Non-pigmented ciliary epithelial cell (primary cell): ENCODE measurements at places on chromosomes 5 and 9.

DNA sequence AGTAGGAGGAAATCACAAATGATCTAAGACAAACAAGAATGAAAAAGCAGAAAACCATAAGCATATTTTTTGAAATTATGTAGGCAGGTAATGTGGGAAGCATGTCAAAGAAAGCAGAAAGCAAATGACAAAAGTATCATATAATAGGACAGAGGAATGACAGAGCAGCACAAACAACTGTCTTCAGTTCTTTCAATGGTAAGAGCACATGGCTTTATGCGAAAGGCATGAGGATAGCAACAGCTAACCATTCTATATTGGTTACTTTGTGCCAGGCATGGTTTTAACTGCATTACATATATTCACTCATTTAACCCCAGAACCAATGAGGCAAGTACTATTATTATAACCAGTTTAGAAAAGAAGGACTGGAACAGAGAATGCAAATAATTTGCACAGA, 137.4 kb downstream of the FBXL7 start:
- no peak for DNase-seq

DNA sequence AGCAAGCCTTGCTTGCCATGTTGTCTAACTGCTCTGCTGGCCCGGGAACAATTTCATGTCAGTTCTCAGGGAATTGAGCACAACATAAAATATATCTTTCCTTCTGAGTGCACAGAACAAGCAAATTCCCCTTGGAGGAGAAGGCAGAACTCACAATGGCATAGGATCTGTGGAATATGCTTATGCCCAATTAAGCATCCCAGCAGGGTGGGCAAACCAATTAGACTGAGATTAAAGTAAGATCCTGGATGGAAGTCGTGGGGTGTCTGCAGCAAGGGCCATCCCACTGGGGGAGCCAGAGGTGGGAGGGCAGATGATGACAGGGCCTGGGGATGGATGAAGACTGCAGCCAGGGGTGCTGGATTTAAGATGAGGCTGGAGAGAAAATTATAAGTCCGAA, 114.1 kb downstream of the BRINP1 start:
- no peak for DNase-seq

GRCh38 chr5:71703941-71704340, 15.1 kb upstream of the CARTPT start:
- DNase-seq = no peak

GRCh38 chr9:106738109-106738508, 124.9 kb upstream of the ZNF462 start:
- no peak for DNase-seq

GRCh38 chr9:8668751-8669150, 869.2 kb upstream of the DMAC1 start:
- DNase-seq = no peak

DNA sequence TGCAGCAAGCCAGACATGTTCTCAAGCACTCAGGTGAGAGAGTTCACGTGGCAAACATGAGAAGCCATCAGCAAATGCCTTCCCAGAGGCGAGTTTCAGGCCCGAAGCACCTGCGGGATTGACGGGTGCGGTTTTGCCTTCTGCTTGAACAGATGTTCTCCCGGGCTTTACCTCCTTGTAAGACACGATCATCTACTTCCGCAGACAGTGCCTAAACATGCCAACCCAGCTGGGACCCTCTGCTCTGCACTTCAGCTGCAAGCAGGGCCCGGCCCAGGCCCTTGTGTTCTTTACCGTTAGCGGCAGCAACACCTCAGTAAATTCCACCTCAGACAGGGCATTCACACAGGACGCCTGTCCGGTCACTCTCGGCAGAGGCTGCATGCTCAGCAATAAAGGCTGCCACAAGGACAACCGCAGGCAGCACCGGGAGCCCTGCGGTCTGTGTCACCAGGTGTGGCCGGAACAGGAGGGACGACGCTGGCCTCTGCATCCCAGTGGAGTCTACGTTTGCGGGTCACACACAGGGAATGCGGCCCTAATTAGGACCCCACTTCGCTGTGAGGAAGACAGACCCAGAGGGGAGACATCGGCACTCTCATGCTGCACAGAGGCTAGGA, 139.6 kb downstream of the ROR2 start:
- no peak for DNase-seq

GRCh38 chr5:43017428-43017815, 22.7 kb downstream of the ANXA2R start:
- no peak for DNase-seq

DNA sequence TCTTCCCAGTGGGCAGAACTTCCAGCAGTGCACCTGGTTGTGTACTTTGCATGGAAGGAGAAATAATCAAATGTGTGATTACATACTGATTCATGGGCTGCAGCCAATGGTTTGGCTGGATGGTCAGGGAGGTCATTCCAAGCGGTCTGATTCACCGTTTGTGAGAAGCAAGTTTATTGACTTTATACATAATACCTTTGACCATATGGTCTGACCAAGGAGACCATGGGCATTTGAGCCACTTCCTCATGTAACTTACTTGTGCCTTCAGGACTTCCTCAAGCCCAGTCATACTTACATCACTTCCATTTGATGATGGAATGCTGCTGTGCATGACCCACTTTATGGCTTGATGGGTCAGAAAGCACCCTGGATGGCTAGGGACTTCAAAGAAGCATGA, 41.1 kb downstream of the DAP start:
- peak; percentile 75 for DNase-seq

GRCh38 chr5:39759701-39760100, 334.9 kb upstream of the DAB2 start:
- no peak for DNase-seq

DNA sequence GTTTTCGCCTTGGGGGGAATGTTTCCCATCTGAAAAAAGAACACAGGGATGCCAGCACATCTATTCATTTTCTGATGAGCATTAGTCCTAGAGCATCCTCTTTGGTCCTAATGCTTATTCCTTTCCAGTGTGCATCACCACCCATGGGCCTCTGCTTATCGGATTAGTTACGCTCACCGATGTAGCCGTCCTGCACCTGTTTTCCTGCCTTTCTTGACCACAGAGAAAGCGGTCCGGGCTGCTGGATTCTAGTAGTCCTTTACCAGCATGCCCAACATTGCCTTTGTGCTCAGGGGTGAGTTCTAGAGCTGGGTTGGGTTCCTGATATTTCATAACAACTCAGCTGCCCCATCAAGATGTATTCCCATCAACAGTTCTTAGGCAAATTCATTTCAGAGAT, 2084.5 kb upstream of the C9orf72 start:
- DNase-seq = no peak

GRCh38 chr9:132584601-132585560, 2.5 kb downstream of the BARHL1 start:
- no peak for DNase-seq

DNA sequence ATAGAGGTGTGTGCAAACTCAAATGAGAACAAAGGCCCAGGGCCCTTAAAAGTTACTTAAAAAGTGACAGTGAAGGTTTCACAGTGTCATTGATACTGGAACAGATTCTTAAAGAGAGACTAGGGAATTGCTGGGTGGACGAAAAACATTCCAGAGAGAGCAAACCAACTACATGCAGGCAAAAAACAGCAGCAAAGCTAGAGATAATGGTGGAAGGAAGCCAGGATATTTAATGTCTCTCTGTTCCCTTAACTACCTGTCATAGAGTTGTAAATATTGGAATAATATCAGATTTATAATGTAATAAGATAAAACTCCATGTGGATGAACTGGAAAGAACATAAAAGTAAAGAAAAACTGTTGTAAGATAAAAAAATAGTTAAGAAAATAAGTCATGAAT, 508.6 kb downstream of the TAF11L14 start:
- no peak for DNase-seq

- DNase-seq = no peak
These were observed 16.4 kb downstream of the MAN2A1 start for GRCh38 chr5:109706095-109706494.

GRCh38 chr9:128148509-128149000, 698 bp upstream of the LCN2 start:
- no peak for DNase-seq

- DNase-seq = no peak
These were observed 11.0 kb downstream of the DBH start for GRCh38 chr9:133647148-133647547.

DNA sequence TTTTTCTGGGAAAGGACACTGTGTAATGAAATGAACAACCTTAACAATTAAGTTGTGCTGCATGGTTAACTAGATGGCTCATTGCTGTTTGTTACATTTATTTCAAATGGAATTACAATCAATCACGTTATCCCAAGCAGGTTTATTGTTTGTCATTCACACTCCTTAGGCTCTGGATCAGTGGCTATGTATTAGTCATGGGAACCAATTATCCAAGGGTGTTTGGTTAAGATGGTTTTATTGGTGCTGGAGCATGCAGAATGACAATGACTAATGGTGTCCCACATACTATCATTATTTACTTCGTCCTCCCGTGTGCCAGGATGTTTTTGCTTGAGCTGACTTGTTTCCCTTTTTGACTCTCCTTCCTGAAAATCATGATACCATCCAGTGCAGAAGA, 10.6 kb upstream of the TRPC7 start:
- no peak for DNase-seq

DNA sequence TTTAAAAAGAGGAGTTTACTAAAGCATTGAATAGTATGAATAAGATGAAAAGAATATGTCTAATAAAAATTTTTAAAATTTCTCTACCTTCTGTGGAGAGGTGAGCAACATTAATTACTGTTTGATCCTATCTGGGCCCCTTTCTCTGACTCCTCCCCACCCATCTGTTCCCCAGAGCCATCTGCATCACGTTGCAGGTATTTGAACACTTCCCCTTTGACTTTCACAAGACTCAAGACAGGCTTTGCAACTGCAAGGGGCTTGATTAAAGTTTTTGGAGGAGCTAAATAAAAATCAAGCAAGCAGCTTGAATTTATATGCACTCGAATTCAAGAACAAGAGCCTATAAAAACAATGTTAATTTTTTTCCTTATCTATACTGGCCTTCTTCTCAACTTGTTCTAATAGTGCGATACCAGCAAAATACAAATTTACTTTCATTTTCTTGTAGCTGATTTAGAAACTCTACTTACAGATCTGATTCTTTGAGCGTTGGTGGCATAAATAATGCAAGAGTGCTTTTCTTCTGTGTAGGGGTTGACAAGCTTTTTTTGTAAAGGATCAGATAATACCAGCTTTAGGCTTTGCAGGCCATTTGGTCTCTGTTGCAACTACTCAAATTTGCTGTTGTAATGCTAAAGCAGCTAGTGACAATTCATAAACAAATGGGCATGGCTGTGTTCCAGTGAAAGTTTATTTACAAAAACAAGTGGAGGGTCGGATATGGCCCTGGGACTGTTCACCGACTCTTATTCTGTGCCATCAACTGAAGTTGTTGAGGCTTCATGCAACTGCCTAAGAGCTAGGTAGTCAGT, 21.2 kb downstream of the TXNDC8 start:
- no peak for DNase-seq

- no peak for DNase-seq
These were observed 210.6 kb downstream of the SEMA5A start for GRCh38 chr5:9335269-9335668.

DNA sequence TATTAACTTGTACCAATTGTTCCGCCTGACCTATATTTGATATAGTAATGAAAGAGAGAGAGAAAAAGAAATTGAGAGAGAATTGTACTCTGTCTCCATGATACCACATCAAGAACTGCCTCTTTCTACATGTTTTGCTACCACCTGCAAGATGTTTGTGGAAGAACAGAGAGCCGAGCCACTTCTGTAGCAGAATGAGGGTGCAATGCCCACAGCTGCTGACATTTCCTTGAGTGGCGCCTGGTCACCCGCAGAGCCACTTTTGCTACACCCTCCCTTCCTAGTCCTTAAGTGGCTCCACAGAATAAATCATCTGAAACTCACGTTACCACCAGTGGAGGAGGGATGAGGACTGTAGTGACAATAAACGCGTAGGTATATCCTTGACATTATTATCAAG, 17.1 kb upstream of the FAM81B start:
- no peak for DNase-seq

DNA sequence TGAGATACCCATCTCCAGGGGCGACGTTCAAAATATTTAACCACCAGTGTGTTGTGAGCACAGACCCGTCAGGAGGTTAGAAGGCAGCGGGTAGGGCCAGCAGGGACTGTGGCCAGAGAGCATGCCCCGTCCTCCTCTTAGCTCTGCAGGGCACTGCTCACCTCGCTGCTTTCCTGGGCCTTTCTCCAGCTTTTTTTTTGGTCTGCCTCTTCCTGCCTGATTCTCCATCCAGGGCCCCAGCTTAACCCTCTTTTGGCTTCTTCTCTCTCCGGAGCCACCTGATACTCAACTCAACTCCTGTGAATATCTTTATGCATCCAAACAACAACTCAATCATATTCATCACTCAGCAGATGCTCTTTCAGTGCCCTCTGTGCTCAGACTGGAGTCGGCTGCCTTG, 44.0 kb downstream of the TMOD1 start:
- no peak for DNase-seq

DNA sequence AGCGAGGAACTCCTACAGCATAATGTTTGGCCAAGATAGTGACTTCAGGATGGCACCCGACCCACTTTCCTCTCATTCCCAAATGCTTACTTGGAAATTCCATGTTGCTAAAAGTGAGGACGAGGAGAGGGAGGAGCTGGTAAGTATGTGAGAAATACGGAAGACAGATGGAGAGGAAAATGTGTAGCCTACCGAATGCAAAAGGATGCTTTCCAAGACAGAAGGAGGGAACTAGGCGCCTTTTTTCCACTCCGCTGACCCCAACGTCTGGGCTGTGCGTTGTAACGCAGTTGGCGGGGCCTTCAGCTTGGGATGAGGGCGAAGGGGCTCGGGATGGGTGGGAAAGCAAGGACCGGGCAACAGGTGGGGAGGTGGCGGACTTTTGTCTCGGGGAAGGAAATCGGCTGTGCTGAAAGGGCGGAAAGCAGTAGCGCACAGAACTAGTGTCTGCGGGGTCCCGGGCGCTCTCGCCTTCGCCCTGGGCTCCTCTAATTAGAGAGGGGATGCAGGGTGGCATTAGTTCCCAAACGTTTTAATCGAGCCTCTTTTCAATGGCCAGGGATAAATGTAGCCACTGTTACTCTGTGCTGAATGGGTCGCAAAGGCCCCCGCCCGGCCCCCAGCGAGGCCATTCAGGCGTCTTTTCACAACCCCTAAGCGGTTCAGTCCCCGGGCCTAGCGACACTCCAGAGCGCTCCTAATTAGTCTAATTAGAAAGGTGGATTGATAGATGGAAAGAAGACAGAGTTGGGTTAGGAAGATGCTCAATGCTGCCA, 12.6 kb downstream of the FOXD1 start:
- no peak for DNase-seq

- no peak for DNase-seq
These were observed at the start of gene KCNT1 for GRCh38 chr9:135701959-135702721. Gene KCNT1 (plus strand): TSS chr9:135702185. CDS start chr9:135702259, 74 bp downstream.

GRCh38 chr5:180618829-180619562, 27.7 kb upstream of the SCGB3A1 start:
- DNase-seq = no peak

DNA sequence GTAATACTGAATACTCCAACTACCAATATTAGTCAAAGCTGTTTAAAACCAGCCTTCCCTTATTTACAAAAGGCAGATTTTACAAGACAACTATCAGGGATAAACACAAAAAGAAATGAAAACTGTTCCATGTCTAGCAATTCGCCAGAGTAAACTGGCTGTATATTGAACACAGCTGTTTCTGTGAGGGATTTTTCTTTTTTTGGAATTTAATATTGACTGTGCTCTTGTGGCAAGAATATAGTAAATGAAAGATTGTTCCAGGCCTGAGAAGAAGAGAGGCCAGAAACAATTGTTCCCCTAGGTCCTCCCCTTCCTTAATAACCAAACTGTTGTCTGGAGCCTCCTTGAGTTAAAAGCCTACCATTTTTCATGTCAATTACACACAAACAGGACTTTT, 188.6 kb downstream of the PDE4D start:
- DNase-seq = no peak
